ENCODE measurements at places on chromosomes 11 and 22.
A peak's percentile ranks its signal among the peaks of the same experiment; 100 is the strongest.

DNA sequence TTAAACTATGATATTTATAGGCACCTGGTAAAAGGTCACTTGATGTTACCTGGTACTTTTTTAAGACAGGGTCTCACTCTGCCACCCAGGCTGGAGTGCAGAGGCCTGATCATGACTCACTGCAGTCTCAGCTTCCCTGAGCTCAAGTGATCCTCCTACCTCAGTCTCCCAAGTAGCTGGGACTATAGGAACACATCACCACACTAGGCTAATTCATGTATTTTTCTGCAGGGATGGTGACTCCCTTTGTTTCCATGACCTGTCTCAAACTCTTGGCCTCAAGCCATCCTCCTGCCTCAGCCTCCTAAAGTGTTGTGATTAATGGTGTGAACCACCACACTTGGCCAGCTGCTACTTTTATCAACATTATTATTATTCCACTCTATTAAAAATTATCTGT lies 47.6 kb downstream of the OR4C45 start:
- H3K27me3 ChIP-seq, result no peaks in the 10 kb centered on the region
- no peaks in the 10 kb centered on the region for H3K36me3 ChIP-seq
- no peaks in the 10 kb centered on the region for H3K4me1 ChIP-seq

- H3K27ac ChIP-seq, result peak overlapping the region; percentile 98
- no peaks in the 10 kb centered on the region for H3K27me3 ChIP-seq
- H3K36me3 ChIP-seq, result peaks cover 39% of the 10 kb centered on the region
These were observed 12.9 kb downstream of the EHD1 start for GRCh38 chr11:64865286-64866172.

DNA sequence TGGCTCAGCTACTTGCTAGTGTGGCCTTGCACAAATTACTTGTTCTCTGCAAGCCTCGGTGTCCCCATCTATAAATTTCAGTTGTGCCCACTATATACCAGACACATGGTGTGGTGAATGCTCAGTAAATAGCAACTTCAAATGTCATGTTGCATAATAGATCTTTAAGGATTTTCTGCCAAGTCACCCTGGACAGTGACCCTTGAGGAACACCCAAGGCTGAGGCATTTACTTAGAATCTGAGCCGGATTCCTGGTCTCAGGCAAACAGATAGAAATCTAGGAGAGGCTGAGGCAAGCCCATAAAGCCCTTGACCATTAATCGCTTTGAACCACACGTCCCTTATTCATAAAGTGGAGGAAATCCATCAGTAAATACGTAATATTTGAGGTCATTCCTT lies 9.7 kb downstream of the TEAD1 start:
- no peak for DNase-seq
- H3K4me3 ChIP-seq, result no peak overlapping the region

DNA sequence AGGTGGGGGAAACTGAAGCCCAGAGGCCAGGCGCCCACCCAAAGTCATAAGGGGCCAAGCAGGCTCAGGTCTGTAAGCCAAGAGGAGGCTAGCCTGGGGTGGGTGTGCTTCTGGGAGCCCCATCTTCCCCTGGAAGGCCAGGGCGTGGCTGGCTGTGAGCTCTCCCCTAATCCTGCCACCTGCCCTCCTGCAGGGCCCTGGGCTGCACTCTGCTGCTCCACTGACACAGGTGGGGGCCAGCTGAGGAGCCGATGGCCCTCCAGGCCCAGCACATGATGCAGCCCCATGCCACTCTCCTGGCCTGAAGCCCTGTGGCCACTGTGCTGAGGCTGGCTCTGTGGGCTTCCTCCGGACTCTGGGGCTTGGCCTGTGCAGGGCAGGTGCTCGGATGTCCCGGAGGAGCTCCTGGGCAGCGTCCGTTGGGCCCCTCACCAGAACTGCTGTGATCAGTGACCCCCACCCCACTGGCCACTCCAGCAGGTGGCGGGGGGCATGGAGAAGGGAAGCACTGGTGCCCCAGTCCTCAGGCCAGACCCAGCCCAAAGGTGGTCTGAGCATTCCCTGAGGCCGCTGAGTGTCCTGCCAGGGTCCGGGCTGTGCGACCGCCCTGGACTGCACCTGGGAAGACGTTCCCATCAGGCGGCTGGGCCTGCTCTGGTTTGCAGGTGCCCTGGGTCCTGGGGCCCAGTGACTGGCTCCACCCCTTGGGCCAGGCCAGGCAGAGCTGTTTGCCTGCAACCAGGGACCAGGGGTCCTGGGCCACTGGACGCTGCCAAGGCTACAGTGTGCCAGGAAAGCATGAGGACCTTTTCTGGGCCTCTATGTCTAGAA lies 8.5 kb downstream of the PIM3 start:
- no peak overlapping the region for H3K4me3 ChIP-seq
- H3K27ac ChIP-seq, result no peak overlapping the region
- H3K27me3 ChIP-seq, result no peaks in the 10 kb centered on the region
- H3K36me3 ChIP-seq, result peaks cover 14% of the 10 kb centered on the region
